ENCODE measurements at places on chromosomes 2 and 18.

DNA sequence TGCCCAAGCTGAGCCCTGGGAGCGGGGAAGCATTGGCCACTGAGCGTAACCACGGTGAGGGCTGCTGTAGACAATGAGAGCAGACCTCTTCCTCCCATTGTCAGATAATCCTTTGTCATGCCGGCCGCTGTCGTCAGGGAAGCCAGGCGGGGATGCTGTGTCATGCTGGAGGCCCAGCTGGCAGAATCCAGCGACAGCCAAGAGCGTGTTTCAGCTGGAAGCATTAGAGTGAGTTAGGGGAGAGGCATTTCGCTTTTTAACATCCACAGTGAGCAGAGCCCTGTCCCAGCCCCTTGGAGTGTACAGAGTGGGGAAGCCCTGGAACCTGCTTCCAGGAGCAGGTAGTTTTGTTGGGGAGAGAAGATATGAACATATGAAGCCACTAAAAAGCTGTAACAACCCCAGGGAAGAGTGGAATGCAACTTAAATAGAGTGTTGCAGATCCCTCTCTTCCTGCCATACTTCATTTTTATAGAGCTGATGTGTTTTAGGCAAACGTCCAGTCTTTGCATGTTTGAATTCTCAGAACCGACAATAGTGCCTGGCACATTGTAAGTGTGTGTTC is 7.0 kb downstream of the CTIF start:
- DNase-seq: peak; percentile 50

DNA sequence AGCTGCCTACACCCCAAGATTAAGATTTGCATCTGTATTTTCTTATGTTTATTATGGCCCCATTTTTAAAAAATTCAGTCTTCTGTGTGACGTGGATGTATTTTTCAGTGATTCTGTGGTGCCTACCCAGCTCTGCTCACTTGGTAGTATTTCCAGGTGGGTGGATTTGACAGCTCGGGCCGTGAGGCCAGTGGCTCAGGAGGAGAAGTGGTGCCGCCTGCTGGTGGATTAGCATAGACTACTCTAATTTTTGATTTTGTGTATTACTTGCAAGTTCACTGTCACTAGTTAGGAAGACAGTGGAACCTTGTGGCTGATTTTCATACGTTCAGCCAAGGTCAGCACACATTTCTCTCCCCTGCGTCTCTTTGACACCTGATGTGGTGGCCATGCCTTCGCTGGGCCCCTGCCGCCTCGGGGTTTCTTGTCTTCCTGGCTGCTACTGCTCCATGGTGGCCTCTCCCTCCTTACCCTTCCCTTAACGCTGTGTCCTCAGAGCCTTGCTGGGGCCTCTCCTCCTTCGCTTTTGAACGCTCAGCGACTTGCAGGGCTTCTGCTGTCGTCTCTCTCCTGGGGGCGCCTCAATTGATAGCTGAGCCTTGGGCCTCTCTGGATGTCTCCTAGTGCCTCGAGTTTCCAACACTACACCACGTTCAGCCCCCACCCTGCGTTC is 89.4 kb downstream of the DGKD start:
- DNase-seq: peak; percentile 85

GRCh38 chr2:64773461-64774118 is 119.9 kb upstream of the SERTAD2 start:
- peak; percentile 31 for DNase-seq

DNA sequence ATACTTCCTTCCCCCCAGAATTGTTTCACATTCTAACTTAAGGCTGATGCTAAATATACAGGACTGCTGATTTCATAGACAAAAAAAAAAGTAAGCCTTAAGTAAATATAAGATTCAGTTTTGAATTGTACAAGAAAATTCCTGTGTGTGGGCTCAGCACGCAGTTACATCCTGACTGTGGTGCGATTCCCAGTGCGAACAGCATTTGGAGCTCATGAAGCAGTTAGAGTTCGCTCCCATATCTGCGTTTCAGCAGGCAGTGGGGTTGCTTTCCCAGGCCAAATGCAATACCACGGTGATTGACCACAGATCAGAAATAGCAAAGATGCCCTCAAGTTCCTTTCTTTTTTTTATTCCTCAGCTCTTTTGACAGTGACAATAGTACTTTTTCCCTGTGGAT is 75.6 kb downstream of the SATB2 start:
- no peak for DNase-seq

DNA sequence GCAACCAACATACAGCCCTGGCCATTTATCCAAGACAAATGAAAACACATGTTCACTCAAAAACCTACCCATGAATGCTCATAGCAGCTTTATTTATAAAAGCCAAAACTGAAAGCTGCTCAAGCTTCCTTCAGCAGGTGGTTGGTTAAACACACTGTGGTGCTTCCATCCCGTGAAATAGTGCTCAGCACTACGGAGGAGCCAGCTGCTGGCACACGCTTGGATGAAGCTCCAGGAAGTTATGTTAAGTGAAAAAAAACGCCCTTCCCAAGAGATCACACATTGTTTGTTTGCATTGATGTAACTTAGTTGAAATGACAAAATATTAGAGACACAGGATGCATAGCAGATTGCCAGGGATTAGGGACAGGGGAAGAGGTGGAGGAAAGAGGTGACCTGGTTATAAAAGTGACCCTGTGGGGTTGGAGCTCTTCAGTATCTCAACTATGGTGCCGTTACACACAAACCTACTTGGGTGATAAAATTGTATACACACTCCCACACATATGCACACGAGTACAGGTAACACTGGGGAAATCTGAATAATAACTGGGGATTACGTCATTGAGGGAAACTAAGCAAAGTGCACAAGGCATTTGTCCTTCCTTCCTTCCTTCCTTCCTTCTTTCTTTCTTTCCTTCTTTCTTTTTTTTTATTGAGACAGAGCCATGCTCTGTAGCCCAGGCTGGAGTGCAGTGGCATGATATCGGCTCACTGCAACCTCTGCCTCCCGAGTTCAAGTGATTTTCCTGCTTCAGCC is 6.2 kb upstream of the ALPG start:
- no peak for DNase-seq

- DNase-seq: no peak
Measured at GRCh38 chr2:233429175-233429897, 75.0 kb downstream of the DGKD start.

DNA sequence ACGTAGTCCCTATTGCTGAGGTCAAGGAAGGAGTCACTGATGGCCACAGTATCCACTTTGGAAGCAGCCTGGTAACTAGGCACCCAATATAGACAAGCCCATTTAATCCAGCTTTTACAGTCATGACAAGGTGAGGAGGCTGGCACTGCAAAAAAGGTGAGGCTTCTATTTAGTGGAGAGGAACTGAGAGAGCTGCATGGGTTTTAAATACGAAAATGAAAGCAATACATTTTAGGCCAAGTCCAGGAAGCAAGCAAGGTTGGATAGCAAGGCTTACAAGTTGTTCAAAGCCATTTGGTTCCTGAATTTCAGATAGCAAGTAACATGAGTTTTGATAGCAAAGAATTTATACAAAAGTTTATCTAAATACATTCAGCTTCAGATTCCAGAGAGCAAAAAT is 80.4 kb downstream of the SGPP2 start:
- no peak for DNase-seq

- peak; percentile 16 for DNase-seq
Measured at GRCh38 chr2:216956820-216957493, 97.1 kb upstream of the TNP1 start.

DNA sequence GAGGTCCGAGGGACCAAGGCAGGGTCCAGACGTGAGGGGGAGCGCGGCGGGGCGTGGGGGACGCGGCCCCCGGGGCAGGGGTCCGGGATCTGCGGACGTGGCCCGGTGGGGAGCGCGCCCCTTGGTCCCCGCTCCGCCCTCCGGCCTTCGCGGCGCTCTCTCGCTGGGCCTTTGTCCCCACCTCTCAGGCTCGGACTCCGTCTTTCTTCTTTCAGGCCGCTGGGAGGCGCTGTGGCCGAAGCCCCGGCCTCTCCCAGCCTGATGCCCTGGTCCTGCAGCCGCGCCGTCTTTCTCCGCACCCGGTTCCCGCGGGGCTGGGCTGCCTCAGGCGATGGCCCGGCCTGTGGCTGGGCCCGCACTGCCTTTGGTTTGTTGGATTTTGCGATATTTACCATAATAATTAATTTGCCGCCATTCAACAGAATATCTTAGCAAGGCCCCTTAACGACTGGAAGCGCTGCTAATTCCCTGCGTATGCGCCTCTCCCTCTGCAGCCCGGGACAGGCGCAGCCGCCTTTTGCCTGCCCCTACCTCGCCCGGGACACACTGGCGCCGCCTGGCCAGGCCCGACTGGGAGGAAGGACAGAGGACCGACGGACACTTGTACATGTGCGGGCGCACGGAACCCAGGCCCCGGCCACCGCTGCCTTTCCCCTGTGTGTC is 10.8 kb downstream of the SIX3 start:
- no peak for DNase-seq

DNA sequence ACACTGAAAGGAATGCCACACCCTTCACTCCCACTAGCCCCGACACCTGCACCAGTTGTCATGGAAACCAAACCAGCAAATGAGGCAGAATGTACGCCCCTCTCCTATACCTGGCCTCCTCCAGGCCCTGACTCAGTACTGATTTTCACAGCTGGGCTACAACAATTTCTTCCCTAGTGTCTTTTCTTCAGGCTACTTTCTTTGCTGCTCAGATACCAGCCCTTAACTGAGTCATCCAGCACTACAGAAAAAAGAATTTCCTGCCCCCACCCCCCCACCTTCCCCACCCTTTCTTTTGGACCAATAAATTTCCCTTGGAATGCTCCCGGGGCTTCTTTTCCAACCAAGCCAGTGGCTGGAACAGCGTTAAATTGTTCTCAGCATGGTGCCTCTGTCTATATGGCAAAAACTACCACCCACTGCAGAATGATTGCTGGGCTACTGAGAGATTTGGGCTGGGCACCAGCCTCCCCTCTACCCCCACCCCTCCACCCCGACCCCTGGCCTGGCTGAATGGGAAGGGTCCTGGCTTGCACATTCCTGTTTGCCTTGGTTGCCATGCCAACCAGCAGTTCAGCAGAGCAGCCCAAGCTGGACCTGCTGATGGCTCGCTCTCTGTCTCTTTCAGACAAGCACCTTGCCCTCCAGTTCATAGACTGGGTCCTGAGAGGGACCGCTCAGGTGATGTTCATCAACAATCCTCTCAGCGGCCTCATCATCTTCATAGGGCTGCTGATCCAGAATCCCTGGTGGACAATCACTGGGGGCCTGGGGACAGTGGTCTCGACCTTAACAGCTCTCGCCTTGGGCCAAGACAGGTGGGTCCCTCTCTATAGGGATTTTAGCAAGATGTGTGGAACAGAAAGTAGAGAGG is 11.3 kb downstream of the SLC14A2 start:
- peak; percentile 71 for DNase-seq

DNA sequence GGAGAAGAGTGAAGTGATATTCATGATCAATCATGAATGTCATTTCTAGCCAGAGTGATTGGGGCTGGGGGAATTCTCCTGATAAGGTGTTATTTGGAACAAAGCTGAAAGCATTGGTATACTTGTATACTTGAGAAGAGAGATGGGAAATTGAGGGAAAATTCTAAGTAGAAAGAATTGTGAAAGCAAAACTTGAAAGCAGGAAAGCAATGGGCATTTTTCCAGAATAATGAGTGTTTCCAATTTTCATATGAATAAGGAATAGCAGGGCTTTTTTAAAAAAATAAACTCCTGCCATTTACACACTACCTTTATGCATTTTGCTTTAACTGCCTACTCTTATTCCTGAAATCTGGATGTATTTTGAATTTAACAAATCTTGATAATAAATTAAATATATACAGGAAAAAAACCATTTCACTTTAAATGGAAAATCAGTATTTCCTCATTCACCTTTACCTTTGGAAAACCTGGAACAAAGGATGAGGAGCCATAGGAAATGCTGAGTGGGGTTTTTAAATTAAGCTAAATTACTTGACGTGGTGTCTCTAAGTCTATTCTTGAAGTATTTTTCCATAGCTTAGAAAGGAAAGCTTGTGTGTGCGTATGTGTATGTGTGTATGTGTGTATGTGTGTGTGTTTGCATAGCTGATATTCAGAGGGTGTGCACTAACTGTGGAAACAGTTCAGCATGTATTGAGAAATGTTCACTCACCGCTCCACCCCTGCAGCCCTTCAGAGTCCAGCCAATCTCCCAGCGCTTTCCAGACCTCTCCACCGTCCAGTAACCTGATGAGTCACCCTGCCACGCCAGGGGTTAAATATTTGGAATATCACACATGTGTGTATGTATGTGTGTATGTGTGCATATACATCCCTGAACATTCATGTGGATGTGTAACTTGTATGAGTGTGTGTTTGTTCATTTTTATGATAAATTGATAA is 427.3 kb downstream of the THSD7B start:
- DNase-seq: peak; percentile 13

DNA sequence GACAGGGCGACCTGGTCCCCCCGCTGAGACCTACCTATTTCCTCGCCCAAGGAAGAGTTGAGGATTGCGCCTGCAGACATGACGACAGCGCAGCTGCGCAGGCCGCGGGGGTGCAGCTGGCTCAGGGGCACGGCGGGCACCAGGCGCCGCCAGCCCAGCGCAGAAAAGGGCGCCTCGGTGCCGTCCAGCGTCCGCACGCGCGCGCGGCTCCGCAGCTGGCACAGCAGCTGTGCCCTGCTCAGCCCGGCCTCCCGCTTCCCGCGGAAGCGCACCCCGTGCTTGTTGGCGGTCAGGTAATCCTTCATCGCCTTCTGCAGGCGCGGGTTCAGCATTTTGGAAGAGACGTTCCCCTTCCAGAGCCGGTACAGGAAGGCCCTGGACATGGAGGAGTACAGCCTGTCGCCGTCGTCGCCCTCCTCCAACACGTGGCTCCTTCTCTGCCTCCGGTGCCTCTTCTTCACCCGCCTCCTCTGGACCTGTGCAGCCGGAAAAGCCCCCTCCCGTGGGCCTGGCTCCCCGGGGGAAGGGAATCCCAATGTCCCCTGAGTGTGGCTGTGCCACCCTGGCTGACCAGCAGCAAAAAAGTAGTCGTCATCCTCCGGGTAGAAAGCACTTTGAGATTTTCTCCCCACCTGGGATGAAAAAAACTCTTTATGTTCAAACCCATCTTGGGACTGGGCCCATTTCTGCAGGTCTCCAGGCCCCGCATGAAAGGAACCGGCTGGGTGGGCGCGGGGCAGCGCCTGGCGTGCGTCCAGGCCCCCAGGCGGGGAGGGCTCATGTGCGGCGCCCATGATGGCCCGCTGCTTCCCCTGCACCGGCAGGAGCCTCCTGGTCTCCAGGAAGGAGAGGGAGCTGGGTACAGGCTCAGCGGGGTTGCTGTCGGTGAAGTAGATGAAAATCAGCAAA is 42.7 kb downstream of the ST6GAL2 start:
- DNase-seq: no peak

- DNase-seq: peak; percentile 18
Measured at GRCh38 chr18:37578886-37579513, 13.4 kb upstream of the CELF4 start.

GRCh38 chr2:64374686-64375085 is 79.3 kb upstream of the LGALSL start:
- no peak for DNase-seq

- peak; percentile 91 for DNase-seq
Measured at GRCh38 chr2:64975232-64975821, 13.9 kb upstream of the SLC1A4 start.

- DNase-seq: no peak
Measured at GRCh38 chr18:74110976-74111375, 36.7 kb downstream of the FBXO15 start.

DNA sequence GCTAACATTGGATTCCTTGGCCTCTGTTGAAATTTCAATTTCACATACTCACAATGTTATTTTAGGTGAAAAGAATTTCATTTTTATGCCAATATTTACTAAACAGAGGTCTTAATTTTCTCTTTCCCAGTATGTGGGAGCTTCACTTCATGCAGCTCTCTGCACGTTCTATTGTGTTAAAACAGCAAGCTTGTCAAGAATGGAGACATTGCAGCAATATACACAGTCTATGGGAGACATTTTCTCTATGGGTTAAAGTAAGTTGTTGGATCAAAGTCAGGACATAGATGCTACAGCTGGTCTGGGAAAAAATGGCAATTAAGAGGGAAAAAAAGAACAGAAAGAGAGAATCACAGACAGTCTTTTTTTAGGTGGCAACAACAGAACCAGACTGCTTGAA is 70.4 kb upstream of the ARHGAP15 start:
- no peak for DNase-seq

Measured in A172 (cell line).